ENCODE measurements at places on chromosomes 12 and 14.

DNA sequence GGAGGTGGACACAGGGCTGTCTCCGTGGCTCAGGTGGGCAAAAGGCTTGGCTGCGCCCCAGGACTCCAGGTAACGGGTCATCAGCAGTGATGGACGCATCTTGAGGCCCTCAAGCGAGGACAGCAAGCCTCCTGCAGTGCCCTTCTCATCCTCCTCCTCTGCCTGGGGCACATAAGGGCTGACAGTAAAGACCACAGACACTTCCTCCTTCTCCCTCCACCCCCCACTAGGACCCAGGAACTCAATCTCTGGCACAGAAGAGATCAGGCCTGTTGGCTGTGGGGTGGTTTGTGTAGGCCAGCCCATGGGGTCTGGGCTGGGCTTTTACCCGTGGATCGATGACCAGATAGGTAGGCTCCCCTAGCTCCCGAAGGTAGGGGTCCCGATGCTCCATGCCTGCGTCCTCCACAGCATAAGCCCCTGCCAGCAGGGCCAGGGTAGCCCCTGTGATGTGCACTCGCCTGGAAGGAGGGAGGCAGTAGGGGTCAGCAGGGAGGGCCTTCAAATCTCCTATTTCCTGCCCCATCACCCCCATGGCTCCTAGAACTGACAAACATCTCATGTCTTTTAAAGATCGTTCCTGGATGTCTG is 5.7 kb downstream of the ADCY4 start:
- no peak for DNase-seq

DNA sequence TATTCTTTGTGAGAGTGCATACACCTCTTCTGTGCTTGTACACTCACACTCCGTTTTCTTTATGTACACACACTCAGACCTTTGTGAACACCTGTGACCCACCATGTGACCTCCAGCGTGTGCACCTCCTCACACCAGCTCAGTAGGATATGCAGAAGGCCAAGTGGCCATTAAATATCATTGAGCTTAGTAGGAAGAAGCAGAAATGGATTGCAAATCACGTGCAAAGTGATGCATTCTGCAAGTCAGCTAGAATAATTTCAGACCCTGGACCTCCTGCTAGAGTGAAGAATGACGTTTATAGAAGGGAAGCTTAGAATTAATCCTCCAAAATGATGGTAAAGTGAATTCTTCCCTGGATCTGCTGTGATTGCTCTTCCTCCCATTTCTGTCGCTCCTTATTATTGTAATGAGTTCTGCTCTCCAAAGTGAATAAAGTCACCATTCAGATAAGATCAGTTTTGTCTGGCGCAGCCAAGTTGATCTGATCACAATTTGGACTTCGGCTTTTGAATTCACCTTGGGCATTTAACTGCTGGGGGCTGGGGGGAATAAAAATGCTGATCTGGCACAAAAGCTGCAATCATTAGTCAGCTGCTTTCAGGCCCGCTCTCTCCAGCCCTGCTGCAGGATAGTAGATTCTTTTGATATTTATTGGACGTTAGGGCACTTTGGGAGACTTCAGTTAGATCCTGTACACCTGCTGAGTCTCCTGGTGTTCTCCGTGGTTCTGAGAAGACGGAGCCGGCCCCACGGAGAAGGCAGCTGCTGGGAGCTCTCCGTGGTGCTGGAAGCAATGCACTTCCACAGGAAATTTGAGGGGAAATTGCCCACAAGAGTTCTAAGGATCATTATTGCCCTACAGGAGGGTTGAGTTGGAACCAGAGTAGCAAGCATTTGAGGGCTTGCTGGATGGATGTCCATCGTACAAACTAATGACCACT is 12.4 kb upstream of the NRXN3 start:
- DNase-seq, result no peak

DNA sequence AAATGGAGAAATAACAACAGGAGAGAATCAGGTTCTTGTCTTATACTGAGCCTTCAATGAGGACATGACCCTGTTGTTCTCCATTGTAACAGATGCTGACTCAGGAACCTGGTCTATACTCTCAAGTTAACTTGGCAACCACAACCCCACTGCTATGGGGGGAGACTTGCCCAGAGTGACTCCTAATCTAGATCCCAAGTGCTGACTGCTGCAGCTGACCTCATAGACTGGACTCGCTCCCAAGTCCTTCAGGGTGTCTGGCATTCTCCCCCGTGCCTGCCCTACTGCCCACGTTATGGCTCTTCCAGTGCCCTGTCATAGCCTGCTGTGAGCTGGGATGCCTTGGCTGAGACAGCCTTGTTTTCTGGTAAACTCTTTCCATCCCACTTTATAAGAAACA is 37.1 kb downstream of the NID2 start:
- no peak for DNase-seq

GRCh38 chr12:97756741-97757140 is 294.1 kb downstream of the RMST start:
- DNase-seq, result no peak

DNA sequence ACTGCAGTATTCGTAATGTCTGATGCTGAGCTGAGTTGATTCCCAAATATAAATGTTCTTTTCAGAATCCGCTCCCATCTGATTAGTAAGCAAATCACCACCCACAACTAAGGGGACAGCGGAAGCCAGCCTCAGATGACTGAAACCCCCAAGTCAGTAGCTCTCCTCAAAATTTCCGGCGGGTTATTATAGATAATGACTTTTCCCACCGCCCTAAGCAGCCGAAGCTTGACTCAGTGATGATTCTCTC is 469 bp upstream of the LRFN5 start:
- DNase-seq, result no peak

DNA sequence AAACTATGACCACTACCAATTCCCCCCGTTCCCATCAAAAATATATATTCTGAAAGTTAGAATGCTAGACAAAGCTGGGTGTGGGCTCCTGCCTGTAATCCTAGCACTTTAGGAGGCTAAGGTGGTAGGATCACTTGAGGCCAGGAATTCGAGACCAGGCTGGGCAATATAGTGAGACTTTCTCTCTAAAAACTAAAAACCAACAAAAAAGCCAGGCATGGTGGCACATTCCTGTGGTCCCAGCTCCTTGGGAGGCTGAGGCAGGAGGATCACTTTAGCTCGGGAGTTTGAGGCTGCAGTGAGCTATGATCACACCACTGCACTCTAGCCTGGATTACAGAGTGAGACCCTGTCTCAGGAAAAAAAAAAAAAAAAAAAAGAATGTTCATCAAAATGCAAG is 48.8 kb upstream of the COL2A1 start:
- DNase-seq, result no peak

- no peak for DNase-seq
These were observed 133.4 kb downstream of the ESRRB start for GRCh38 chr14:76509311-76509710.

DNA sequence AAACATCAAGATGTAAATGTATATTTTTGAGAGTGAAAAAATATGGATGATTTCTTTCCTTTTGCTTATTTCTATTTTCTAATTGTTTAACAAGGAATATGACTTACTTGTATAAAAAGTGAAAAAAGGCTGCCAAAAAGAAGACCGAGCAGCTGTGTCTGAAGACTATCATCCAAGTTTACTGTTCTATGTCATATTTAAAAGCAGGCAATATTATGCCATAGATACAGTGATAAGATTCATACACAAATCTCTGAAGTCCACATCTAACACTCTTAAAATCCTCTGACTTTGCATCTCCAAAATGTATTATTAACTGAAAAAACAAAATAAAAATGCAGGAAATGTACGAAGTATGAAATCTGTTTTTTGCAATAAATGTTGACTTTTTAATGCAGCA is 109.1 kb downstream of the SEC23A start:
- no peak for DNase-seq

- no peak for DNase-seq
These were observed 5.6 kb downstream of the OR10P1 start for GRCh38 chr12:55642267-55642666.

GRCh38 chr12:68521848-68522502 is 88.7 kb upstream of the RAP1B start:
- DNase-seq, result no peak

DNA sequence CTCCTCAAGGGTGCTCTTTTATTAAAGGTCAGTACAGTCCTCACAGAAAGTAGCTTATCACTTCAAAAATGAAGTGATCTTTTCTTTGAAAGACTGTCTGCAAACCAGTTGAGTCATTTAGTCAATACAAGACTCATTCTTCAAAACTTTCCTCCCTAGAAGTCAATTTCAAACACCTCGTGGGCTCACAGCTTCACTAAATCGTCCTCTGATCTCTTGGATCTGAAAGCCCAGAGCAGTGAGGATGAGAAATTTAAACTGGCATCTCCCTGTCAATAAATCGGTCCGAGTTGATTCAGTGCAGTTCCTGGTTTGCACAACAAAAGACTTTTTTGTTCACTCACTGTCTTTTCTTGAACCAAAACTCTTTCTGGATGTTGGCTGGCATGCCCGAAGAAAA is 44.5 kb downstream of the NUAK1 start:
- DNase-seq, result no peak

DNA sequence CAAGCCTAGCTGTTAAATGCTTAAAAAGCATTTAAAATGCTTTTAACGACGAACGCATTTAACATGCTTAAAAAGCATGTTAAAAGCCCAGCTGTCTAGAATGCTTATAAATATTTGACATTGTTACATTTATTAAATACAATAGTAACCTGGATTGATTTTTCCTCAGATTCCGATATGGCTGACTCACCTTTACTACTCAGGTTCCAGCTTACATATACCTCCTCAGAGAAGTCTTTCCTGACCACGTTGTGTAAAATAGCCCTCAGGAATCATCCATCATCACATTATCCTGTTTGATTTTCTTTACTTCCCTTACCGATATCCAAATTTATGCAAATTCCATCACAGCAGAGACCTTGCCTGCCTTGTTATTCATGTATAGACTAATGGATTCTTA is 51.4 kb downstream of the SLC41A2 start:
- no peak for DNase-seq

GRCh38 chr12:28770322-28770721 is 378.8 kb upstream of the FAR2 start:
- DNase-seq, result no peak

- DNase-seq, result no peak
These were observed 501.6 kb downstream of the VRK1 start for GRCh38 chr14:97298736-97299135.

DNA sequence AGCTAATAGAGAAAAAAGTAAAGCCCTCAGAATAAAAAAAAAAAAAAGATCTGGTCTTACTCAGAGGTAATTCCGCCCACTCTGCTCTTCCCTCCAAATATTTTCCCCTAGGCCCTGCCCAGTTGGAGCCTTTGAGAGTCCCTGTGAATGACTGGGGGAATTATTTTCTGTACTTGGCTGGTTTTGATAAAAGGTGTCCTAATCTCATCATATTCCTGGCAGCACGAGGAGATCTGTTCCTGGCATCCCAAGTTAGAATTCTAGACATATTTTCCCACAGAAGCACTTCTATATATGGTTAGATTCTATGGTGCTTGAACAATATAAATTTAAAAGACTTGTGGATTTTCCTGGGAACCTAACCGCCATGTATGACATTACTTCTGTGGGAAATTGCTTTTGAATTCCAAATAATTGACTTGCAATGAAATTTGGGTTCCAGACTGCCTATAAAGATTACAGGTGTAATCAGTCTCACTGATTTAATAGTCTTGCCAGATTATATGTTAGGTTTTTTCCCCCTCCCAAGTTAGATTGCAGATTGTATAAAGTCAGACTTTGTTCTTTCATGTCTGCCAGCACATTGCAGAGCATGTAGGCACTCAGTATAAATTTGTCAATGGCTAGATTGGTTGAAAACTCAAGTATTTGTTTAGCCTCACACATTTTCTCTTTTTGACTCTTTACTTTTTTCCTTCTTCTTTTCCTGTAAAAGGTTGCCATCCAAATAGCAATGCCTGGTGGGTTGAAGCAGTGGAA is 12.3 kb downstream of the GPX2 start:
- no peak for DNase-seq

DNA sequence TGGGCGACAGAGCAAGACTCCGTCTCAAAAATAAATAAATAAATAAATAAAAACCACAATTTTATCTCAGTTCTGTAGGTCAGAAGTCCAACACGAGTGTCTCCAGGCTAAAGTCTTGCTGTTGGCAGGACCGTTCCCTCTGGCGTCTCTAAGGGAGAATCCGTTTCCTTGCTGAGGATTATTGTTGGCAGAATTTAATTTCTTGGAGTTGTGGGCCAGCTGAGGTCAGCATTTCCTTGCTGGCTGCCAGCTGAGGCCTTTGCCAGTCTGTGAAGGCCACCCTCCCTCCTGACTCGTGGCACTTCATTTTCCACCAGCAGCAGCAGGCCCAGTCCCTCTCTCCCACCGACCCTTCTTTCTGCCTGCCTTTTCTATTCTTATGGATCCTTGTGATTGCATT is 17.2 kb downstream of the PSMC1 start:
- DNase-seq, result no peak

DNA sequence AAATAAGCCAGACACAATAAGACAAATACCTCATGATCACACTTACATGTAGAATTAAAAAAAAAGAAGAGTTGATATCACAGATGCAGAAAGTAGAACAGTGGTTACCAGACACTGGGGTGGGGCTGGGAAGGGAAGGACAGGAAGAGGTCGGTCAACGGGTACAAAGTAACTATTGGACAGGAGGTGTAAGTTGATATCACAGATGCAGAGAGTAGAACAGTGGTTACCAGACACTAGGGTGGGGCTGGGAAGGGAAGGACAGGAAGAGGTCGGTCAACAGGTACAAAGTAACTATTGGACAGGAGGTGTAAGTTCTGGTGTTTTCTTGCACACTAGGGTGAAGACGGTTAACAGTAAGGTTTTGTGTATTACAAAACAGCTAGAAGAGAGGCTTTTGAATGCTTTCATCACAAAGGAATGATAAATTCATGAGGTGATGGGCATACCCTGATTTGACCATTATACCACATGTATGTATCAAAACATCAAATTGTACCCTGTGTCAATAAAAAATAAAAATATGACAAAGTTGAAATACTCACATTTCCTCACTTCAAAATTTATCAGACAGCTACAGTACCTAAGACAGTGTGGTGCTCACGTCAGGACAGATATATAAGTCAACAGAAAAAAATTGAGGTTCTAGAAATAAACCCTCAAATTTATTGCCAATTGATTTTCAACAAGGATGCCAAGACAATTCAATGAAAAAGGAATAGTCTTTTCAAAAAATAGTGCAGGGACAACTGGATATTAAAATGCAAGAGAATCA is 32.8 kb downstream of the GALC start:
- DNase-seq, result no peak

All from stimulated activated CD4-positive, alpha-beta T cell treated with anti-CD3 and anti-CD28 coated beads, Interleukin-15, amount 100 ng/mL, for 48 hours (primary cell).